ENCODE measurements at places on chromosomes 1 and 21.

DNA sequence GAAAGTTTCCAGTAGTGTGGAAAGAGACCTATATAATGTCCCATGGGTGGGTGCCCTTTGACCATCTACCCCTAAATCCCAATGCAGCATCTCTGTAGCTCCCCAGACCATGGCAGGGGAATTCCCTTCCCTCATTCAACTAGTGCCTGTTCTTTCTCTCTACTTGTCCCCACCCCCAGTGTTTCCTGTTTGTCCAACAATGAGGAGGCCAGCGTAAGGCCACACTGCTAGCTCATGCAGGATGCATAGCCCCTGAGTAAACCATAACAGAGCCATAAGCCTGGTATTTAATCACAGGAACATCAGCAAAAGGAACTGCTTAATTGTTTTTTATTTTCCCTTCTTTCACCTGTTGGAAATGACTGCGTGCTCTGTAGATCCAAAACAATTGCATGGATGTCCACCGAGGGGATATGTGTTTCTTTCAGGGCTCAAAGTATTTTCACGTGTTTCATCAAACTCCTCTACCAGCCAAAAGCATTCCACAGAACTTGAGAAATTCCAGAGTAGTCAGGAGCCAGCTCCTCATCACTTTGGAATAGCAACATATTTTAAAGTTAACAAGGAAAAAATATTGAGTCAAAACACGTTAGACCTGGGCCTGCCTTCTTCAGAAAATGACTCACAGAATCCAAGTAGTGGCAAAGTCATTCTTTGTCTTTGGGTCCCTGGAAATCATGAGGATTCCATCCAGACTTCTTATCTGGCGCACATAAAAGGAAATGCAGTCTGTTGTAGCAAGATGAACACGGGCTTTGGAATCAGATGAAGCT is 162.5 kb upstream of the SGIP1 start:
- no peak for DNase-seq

DNA sequence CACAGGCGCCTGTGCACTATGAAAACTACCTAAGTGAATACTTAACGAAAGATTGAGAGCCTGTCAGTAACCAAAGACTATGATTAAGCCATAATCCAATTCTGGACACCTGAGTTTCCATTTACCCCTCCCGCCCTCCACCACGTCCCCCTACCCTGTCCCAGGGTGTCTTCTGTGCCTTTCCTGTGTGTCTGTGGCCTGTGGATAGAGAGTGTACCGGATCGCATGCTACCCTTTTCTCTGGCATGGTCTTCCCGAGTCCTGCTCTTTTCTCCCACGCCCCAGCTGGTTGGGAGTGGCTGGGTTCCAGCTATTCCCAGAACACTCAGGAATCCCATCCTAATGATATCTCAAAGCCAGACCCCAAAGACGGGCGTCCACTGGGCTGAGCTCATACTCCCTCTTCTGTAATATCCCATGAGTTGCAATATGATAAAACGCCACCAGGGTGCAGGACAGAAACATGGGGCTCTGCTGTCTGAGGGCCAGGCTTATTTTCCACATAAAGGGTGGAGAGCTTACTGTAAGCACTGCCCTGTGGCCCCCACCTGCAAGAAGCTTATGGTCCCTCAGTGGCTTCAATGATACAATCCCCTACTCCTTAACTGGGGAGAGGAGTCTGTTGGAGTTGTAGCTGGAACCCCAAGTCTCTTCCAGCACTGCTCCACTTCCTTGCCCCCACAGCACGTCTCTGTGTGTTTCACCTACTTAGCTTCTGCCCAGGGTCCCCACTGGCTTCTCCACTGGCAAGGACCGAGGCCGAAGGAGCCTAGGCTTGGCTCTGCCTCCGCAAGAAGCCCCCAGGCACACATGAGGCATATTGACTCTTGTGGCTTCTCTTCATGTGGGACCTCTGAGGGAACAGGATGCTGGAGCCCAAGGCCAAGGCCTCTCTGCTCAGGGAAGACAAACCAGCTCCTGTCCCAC is 17.6 kb upstream of the ALX3 start:
- DNase-seq: no peak

GRCh38 chr1:154453574-154454352 is 48.3 kb upstream of the TDRD10 start:
- DNase-seq: no peak

DNA sequence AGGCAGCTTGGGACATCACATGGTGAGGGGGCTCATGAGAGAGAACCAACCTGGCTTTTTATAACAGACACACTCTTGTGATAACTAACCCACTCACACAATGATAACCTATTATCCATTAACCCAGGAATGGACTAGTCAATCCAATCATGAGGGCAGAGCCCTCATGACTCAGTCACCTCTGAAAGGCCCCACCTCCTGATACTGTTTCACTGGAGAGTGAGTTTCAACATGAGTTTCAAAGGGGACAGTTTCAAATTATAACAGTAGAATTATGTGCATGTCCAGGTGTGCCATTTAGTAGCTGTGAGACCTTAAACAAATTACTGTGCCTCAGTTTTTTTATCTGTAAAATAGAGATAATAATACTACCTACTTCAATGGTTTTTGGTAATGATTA is 47.6 kb upstream of the PPP2R5A start:
- DNase-seq: no peak
